ENCODE measurements at places on chromosomes 7 and 10. TPM values are rescaled to one million over a fixed set of nuclear protein-coding genes. Genes with fewer than 3 reads are reported as not detected.

DNA sequence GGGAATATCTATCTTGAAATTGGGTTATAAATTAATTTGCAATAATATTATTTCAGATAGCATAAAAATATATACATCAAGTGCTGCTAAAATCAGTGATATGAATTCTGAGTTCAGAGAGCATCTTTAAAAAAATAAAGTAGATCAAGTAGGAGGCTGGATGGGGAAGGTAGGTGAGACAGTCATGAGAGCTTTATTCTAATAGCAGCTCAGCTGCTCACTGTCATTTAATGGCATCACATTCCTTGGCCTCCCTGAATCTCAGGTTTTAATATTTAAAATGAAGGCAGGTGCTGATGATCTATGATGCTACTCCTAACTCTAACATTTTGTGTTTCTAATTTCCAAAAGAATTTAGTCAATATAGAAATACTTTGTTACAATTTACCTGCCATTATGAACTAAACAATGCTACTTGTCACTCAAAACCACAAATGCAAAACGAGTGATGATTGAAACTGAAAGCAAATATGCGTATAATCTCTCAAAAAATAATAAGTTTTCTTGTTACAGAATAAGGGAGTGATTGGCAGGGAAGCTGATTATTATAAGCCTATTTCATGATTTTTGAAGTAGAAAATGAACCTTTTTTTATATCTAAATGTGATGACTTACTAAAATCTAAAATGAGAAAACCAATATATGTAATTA, 147.6 kb upstream of the CSTF2T start:
- H3K36me3 ChIP-seq, result no peaks in the 10 kb centered on the region
- H3K4me1 ChIP-seq, result peaks cover 3% of the 10 kb centered on the region
- no peak overlapping the region for H3K4me3 ChIP-seq
- H3K27me3 ChIP-seq, result no peaks in the 10 kb centered on the region
- DNase-seq, result no peak

GRCh38 chr10:86728056-86728455, 28.4 kb upstream of the BMPR1A start:
- H3K36me3 ChIP-seq, result no peaks in the 10 kb centered on the region
- H3K4me3 ChIP-seq, result no peak overlapping the region

POM121L12 gene
- not detected for total RNA-seq

DNA sequence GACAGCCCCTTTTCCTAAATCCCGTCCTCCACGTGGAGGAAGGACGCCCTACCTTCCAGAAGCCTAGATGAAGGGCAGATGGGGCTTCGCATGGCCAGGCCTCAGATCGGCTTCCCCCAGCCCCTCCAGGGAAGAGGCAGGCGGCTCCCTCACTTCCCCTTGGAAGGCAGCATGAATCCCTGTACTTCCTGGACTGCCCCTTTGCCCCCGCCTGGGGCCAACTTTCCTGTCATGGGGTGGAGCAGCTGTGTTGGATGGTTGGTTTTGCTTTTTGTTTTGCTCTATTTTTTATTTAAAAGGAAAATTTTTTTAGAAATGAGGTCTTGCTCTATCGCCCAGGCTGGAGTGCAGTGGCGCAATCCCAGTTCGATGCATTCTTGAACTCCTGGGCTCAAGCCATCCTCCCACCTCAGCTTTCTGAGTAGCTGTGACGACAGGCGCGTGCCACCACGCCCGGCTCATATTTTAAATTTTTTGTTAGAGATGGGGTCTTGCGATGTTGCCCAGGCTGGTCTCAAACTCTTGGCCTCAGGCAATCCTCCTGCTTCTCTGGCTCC, 27.2 kb downstream of the GTF2IRD1 start:
- H3K4me3 ChIP-seq, result peak overlapping the region; percentile 41
- H3K27ac ChIP-seq, result no peak overlapping the region
- DNase-seq, result no peak
- H3K36me3 ChIP-seq, result no peaks in the 10 kb centered on the region

GRCh38 chr10:126262233-126262838, 125.9 kb downstream of the ADAM12 start:
- no peak overlapping the region for H3K4me3 ChIP-seq
- H3K27ac ChIP-seq, result no peak overlapping the region
- H3K36me3 ChIP-seq, result no peaks in the 10 kb centered on the region
- 0 out of 2 replicates have a peak, but pooled peaks cover 4% of the 10 kb centered on the region for H3K4me1 ChIP-seq
- H3K27me3 ChIP-seq, result no peaks in the 10 kb centered on the region
- no peak for DNase-seq

DNA sequence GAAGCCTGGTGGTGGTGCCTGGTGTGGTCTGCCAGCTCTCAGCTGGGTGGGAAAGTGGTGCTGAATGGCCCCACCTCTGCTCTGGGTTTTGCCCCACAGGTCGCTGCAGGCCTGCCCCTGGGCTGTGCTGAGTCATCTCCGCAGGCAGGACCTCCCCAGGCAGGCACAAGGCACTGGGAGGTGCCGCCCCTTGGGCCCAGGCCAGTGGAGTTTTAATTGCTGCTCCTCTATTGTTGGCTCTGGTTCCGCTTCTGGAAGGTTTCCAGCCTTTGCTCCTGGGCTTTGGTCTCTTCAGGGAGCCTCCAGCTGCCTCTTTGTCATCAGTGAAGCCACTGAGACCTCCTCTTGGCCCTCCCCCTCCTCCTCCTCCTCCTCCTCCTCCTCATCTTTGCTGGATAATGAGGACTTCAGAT, 180.3 kb upstream of the GRB10 start:
- peaks cover 27% of the 10 kb centered on the region for H3K27me3 ChIP-seq
- H3K4me1 ChIP-seq, result no peaks in the 10 kb centered on the region
- DNase-seq, result no peak
- no peak overlapping the region for H3K27ac ChIP-seq

DNA sequence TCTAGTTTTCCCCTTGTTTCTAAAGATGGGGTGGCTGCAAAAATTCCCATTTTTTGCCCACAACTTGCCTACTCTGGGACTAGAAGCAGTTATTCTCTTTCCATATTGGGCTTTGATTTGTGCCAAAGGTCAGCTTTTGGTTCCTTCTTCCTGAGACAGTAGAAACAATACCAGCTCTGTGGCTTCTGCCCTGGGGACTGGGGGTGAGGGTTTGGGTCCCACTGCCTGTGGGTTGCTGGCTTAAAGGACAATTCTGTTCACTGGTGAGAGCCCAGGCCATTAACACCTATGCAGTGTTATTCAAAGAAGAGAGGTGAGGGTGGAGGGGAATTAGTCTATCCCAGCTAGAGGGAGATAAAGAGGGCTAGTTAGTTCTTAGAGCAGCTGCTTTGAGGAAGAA, 171.5 kb downstream of the CPEB3 start:
- H3K4me1 ChIP-seq, result no peaks in the 10 kb centered on the region
- H3K27ac ChIP-seq, result no peak overlapping the region
- no peaks in the 10 kb centered on the region for H3K27me3 ChIP-seq
- no peak overlapping the region for H3K4me3 ChIP-seq

DNA sequence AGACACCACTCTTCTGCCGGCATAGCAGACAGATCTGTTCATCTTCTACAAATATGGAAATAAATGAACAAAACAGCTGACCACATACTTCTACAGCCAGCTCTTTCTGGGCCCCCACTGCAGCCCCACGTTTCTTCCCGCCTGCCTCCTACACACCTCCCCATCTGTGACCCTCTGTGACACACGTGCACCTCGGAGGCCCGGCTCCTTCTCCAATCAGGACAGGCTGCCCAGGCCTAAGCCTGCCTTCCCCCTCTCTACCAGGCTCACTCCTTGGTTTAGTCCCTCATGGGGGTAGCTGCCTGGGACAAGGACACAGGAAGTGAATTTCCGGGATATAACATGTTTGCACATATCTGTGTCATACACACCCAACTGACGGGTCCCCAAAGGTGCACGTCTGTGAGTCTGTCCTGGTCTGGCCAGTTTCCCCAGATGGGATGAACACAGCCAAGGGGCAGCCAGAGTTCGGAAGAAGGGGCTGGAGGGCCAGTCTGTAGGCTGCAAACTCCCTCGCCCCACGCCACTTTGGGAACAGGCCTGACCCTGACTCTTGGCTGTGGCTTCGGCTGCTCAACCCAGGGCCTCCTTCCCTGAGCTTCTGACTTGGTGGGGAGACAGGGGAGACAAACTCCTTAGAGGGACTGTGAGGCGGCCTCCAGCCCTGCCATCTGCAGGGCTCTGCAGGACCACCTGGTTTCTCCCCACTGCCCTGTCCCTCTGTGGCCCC, 30.3 kb downstream of the PITRM1 start:
- peaks cover 5% of the 10 kb centered on the region for H3K36me3 ChIP-seq
- H3K27ac ChIP-seq, result no peak overlapping the region
- H3K27me3 ChIP-seq, result no peaks in the 10 kb centered on the region
- H3K4me1 ChIP-seq, result no peaks in the 10 kb centered on the region
- H3K4me3 ChIP-seq, result no peak overlapping the region

DNA sequence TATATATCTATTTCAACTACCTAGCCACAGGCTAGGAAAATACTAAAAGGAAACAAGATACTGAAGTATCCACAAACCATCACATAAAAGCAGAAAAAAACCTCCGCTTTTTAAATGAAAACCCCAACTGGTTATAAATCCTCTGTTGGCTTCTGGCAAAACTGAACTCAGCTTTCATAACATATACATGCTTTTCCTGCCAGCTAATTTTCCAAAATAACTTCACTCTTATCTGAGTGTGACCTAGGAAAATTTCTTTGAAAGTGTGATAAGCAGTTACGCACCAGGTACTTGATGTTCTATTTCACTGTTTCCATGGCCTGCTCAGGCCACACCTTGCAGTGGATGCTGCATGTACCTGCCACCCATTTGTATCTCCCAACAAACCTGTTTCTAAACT, 11.8 kb downstream of the FAM3C start:
- H3K4me3 ChIP-seq, result no peak overlapping the region
- peaks cover 9% of the 10 kb centered on the region for H3K36me3 ChIP-seq
- H3K27ac ChIP-seq, result no peak overlapping the region

FAM24B gene
- total RNA-seq, result 0.50 TPM

- H3K4me1 ChIP-seq, result no peaks in the 10 kb centered on the region
- DNase-seq, result no peak
- H3K4me3 ChIP-seq, result no peak overlapping the region
- H3K27ac ChIP-seq, result no peak overlapping the region
- peaks cover 59% of the 10 kb centered on the region for H3K36me3 ChIP-seq
- H3K27me3 ChIP-seq, result no peaks in the 10 kb centered on the region
Measured at GRCh38 chr10:70858759-70859158, 29.6 kb downstream of the PCBD1 start.

DNA sequence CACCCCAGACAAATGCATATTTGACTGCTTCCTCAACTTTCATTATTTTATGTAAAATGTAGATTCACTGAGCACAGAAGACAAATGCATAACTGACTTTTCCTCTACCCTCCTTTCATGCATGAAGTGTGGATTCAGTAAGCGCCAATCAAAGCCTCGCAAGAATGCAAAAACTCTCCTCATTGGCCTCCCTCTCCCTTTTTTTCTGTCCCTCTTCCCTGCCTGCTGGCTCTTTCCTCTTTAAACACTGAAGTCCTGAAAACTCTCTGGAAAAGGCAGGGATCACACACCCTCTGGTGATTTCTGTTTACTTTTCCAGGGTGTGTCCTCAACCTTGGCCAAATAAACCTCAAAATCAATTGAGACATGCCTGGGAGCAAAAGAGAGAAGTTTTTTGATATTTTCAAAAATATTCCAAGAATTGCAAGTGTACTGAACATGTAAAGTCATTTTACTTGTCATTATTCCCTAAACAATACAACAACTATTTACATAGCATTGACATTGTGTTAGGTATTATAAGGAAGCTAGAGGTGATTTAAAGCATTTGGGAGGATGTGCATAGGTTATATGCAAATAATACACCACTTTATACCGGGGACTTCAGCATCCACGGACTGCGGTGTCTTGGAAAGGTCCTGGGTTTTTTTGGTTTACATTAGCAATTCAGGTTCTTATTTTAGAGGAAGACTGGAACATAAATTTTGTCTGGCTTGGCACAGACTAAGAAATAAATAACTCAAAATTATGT, 71.4 kb downstream of the SEC61G start:
- no peaks in the 10 kb centered on the region for H3K27me3 ChIP-seq
- no peak overlapping the region for H3K27ac ChIP-seq
- H3K4me3 ChIP-seq, result no peak overlapping the region
- H3K36me3 ChIP-seq, result no peaks in the 10 kb centered on the region
- DNase-seq, result no peak

- DNase-seq, result no peak
- H3K27me3 ChIP-seq, result no peaks in the 10 kb centered on the region
- peaks cover 2% of the 10 kb centered on the region for H3K4me1 ChIP-seq
- no peaks in the 10 kb centered on the region for H3K36me3 ChIP-seq
- H3K27ac ChIP-seq, result no peak overlapping the region
Measured at GRCh38 chr10:26637521-26638275, 59.8 kb upstream of the PDSS1 start.

MET gene
- 12.9 TPM for total RNA-seq

- no peak for DNase-seq
- no peaks in the 10 kb centered on the region for H3K36me3 ChIP-seq
Measured at GRCh38 chr10:30854656-30855055, 177.0 kb downstream of the ZNF438 start.

GRCh38 chr7:98968621-98969020, 90.3 kb downstream of the TRRAP start:
- H3K27me3 ChIP-seq, result no peaks in the 10 kb centered on the region
- no peak overlapping the region for H3K27ac ChIP-seq
- H3K4me1 ChIP-seq, result no peaks in the 10 kb centered on the region
- H3K36me3 ChIP-seq, result peaks cover 39% of the 10 kb centered on the region

HOXA2 gene
- not detected for total RNA-seq

DNA sequence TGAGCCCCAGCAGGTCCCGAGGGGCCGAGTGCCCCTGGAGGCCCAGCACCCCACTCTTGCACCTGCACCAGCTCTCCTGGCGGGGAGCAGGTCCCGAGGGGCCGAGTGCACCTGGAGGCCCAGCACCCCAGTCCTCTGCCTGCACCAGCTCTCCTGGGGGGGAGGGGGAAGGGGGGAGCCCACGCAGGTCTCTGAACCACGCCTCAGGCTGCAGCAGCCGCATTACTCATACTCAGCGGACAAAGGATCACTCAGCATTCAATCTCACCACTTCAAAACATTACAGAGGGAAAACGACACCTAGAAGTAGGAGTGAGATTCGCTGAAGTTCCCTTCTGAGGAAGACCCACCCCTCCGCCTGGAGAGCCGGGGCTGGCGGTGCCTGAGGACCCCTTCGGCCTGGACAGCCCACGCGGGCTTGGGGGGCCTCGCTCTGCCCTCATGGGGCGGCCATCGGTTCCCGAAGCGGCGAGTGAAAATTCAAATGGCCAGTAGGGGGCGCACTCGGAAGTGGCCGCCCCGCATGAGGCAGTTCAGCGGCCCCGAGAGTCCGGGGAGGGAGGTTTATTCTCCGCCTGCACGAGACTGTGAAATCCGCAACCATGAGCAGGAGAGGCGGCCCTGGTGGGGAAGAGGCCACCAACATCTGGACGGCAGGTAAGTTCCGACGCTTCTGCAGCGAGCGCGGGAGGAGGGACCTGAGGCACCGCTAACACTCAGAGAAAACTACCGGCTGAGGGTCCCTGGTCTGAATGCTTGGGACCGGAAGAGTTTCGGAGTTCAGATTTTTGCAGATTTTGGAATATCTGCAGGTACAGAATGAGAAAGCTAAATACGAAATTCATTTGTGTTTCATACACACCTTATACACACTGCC, 1.1 kb upstream of the GPER1 start:
- H3K36me3 ChIP-seq, result no peaks in the 10 kb centered on the region
- H3K27ac ChIP-seq, result no peak overlapping the region
- peaks cover 2% of the 10 kb centered on the region for H3K4me1 ChIP-seq
- no peaks in the 10 kb centered on the region for H3K27me3 ChIP-seq
- DNase-seq, result peak; percentile 57
